ENCODE measurements at places on chromosomes 13 and 19.

DNA sequence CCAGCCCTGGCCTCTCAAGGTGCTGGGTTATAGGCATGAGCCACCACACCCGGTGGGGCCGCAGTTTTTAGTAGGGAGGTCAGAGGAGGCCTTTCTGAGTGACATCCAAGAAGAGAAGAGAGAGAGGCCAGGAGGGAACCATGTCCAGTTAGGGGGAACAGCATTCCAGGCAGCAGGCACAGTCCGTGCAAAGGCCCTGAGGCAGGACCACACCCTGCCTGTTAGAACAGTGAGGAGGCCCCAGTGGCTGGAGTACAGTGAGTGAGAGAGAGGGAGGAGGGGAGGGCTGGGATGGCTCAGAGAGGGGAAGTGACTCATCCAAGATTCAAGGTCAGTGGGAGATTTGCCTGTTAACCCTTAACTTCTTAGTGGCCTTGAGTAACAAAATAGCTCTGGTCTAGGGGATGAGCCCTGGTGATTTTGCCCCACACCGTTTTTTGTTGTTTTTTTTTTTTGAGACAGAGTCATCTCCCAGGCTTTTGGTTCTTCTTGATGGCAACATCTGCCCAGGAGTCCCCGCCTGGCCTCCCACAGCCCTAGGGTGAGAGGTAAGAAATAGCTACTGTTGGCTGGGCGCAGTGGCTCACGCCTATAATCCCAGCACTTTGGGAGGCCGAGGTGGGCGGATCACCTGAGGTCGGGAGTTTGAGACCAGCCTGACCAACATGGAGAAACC is 2.7 kb upstream of the PLIN3 start:
- DNase-seq: no peak

GRCh38 chr19:51461723-51462161 is 3.5 kb upstream of the SIGLEC8 start:
- no peak for DNase-seq

DNA sequence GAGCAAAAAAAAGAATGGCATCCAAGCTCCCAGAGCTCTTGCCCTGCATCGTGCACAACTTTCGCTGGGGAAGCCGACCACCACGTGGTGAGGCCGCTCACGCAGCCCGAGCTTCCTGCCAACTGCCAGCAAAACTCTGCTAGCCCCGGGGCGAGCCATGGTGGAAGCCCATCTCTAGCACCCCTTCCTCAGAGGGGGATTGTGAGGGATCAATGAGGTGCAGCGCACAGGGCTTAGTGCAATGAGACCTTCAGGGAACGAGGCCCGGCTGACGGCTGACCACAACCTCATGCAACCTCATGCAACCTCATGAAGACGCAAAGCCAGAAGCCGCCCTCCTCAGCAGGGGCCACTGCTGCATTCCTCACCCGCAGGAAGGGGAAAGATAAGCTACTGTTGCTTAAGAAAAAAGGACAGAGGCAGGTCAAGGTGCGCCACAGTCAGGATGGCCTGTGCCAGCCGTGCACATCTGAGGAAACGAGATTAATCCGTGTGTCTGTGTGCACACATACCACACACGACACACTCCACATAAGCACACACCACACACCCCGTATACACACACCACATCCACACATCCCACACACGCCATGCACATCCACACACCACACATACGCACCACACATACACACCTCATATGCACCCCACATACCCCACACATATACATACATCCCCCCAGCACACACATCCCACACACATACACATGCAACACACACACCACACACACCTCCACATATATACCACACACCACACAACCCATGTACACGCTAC is 9.6 kb downstream of the HSPBP1 start:
- no peak for DNase-seq

DNA sequence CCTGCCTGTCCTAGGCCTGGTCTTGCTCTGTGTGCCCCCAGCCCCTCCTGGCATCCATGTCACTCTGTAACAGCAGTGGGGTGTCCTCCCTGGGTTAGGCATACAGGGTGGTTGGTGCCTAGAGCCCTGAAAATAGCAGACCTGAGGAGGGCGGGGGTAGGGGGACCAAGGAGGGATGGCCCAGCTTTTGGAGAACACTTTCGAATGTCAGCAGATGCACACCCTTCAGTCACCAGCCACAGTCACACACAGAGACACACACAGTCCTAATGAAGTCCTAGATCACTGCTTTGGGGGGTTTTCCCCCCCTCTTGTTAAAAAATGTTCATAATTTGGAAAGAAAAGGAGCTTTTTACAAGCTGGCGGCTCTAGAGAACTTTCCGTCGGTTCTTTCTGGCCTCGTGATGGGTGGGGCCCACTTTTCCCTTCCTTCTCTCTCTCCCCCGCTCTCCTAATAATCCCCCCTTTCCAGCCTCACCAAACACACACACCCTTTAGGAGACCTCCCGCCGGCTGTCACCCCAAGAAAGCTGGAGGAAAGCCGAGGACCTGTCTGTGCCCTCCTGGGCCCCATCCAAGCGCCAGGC is 47.9 kb downstream of the LYL1 start:
- DNase-seq: no peak

DNA sequence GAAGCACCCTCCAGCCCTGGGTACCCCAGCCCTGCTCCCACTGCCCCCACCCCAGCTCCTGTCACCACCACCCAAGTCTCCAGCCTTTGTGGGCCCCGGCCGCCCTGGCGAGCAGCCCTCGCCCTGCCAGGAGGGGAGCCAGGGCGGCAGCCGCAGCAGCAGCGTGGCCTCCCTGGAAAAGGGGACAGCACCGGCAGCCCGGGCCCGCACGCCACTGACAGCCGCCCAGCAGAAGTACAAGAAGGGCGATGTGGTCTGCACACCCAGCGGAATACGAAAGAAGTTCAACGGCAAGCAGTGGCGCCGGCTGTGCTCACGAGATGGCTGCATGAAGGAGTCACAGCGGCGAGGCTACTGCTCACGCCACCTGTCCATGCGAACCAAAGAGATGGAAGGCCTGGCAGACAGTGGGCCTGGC is 3.9 kb downstream of the CIC start:
- DNase-seq: no peak

GRCh38 chr19:5470264-5470671 is 15.1 kb downstream of the ZNRF4 start:
- no peak for DNase-seq

DNA sequence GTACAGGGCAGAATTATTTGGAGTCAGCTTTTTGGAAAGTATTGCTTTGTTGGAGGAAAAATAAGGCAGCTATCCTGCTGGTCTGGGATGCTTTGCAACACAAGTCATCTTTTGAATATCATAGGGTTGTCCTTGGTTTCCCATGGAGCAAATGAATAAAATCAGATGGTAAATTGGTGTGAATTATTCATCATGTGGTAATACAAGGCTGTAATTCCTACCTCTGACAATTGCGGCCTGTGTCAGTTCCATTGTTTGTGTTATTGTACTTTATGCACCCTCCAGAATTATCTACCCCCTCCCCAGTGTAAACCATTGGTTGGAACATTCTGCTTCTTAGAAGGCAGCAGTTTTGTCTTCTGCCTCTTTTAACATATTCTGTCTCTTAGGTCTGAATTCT is 46.2 kb downstream of the RNASEH2B start:
- DNase-seq: no peak

- DNase-seq: no peak
These were observed 421 bp downstream of the TNPO2 start for GRCh38 chr19:12723381-12723640.

DNA sequence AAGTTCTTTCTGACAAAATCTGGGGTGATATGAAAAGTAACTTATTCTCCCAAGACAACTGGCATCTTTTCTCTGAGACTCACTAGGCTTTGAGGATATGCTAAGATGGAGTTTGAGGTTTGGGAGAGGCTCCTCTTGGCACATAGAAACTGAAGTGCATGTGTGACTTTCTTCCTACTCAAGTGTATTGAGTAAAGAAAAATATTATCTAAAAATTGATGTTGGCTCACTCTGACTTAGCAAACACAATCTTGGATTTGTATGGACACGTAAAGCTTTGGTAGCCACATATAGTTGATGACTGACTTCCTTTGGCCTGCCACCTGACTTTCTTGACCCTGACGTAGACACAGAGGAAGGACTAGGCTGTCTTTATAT is 71.1 kb upstream of the KLF12 start:
- no peak for DNase-seq

DNA sequence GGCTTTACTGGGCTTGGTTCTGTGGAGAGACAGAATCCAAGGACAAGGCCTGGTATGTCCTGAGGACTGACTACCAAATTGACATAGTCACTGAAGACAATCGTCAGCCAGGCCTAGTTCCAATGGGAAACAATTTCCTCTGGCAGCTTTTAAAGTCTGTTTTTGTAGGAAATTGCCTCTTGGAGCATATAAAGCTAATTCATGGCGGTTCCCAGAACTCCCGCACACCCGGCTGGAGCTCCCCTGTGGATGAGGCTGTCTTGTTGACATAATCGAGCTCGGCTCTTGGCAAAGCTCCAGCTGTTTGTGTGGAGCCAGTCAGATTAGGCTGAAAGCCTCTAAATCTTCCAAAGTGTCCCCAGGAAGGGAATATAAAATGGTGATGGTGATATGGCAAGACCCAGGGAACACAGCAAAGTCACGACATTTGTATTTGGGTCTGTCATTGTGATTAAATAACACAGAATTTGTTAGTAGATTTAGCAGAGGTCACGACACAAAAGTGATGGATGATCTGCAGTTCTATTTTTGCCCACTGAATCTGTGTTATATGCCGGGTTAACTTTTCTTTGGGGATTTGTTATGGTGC is 395.0 kb downstream of the PCDH9 start:
- DNase-seq: peak; percentile 62

DNA sequence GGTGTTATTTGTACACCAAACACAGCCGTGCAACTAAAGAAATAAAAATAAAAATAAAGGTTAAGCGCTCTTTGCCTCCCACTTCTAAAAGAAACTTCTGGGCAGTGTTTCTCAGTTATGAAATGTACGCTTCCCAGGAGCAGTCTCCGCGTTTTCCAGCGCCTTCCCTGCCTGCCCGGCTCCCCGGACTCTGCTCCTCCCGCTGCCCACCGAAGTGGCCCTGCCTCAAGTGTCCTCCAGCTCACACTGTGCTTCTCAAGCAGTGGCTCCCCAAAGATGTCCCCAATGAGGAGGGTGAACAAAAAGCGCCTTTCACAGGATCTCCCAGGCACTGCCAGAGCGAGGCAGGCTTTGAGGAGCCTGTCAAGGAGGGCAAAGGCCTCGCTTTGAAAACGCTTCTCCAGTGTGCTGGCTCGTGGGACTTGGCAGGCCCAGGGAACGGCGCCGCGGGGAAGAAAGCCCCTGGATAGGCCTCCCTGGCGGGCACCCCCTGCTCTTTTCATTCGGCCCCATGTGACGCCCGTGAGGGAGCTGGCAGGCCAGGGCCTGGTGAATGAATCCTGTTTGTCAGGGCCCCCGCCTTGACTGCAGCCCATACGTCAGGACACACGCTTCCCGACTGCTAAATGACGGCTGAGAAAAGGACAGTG is 187.1 kb downstream of the FOXO1 start:
- DNase-seq: no peak

DNA sequence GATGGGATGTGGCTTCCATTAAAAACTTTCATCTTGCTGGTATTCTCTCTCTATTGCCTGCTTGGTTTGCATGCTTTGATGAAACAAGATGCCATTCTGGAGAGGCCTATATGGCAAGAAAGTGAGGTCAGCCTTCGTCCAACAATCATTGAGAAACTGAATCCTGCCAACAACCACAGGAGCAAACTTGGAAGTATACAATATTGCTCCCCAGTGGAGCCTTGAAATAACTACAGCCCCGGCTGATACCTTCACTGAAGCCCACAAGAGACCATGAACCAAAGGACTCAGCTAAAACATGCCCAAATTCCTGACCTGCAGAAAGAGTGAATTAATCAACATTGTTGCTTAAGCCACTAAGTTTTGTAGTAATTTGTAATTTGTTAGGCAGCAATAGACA is 82.5 kb upstream of the FGF14 start:
- no peak for DNase-seq

DNA sequence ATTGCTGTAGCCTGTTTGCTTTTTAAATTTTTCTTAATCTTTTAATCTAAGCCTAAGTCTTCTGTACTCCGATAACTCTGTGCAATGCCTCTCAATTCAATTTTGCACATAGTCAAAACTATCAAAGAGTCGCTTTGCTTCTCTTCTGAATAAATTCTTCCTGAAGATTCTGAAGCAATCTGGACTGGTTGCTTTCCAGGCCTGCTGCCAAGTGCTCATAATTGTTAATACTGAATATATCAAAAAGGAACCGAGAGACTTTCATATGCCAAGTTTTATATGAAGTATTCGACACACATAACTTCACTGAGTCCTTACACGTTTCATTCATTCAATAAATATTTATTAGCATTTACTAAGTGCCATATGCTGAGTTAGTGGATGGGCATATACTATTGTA is 91.3 kb downstream of the EDNRB start:
- no peak for DNase-seq

DNA sequence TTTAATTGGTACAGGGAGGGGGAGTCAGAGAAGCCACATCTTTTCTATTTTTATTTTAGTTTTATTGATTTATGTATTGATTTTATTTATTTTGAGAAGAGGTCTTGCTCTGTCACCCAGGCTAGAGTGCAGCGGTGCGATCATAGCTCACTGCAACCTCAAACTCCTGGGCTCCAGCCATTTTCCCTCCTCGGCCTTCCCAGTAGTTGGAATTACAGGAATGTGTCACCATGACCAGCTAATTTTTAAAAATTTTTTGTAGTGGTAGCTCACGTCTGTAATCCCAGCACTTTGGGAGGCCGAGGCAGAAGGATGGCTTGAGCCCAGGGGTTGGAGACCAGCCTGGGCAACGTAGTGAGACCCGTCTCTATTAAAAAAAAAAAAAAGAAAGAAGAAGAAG is 4.1 kb downstream of the IL27RA start:
- no peak for DNase-seq

DNA sequence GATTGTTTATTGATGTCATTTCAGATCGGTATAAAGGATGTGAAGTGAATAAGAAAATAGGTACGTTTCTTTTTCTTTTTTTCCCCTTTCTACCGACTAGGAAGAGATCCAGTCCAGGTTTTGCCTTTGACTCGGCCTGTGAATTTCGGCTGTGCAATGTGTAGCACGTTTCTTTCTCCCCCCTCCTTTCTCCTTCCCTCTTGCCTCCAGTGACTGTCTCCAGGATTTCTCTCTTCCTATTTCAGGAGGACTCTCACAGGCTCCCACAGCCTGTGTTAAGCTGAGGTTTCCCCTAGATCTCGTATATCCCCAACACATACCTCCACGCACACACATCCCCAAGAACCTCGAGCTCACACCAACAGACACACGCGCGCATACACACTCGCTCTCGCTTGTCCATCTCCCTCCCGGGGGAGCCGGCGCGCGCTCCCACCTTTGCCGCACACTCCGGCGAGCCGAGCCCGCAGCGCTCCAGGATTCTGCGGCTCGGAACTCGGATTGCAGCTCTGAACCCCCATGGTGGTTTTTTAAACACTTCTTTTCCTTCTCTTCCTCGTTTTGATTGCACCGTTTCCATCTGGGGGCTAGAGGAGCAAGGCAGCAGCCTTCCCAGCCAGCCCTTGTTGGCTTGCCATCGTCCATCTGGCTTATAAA is at the start of gene GPC6:
Gene GPC6 (plus strand): TSS at position 185 of the 657 bp plus-strand sequence.
- DNase-seq: peak; percentile 50

Measured in NCI-H774 (cell line).